RPMI8226 (cell line): ENCODE measurements at places on chromosomes 4 and X.

- no peak for DNase-seq
Measured at GRCh38 chr4:13840502-13841190, 213.1 kb upstream of the BOD1L1 start.

DNA sequence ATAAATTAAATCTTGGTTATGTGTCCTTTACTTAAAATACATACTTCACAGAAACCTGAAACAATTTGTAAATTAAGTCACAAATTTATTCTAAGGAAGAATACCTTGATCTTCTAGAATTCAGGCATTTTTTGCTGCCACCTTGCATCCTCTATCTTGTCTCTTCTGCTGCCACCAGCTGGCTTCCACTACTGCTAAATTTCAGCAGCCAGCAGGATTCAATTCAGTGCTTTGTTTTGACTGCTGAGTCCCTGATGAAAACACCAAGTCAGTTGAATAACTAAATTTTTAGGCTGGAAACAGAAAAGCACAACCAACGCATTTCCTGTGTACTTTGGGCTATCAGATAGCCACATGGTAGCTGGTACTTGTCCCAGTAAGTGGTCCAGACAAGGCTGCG, 2.4 kb upstream of the MBTPS2 start:
- DNase-seq: no peak

- DNase-seq: no peak
Measured at GRCh38 chrX:18031726-18032375, 170.8 kb upstream of the RAI2 start.

- no peak for DNase-seq
Measured at GRCh38 chrX:45735571-45735970, 534.9 kb upstream of the DIPK2B start.

GRCh38 chr4:40349561-40350198, 14.5 kb downstream of the CHRNA9 start:
- DNase-seq: no peak

DNA sequence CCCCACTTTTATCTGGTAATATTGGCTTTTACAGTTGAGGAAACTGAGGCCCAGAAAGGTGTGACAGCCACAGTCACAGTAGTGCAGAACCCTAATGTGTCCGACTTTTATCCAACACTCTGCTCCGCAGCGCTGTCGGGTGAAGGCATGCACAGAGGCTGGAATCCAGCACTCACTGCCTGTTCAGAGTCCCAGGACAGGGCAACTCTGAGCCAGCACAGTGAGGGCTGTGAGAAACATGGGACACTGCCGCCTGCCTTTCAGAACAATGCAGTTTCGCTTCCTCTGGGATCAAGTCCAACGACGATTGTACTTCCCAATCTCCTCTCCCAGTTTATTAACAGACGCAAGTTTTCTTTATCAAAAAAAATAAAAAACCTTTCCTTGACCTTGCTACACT, 41.9 kb upstream of the PDGFRA start:
- DNase-seq: no peak

- no peak for DNase-seq
Measured at GRCh38 chr4:102778720-102779119, 18.0 kb upstream of the MANBA start.

GRCh38 chr4:78019414-78019813, 37.7 kb upstream of the FRAS1 start:
- DNase-seq: no peak

DNA sequence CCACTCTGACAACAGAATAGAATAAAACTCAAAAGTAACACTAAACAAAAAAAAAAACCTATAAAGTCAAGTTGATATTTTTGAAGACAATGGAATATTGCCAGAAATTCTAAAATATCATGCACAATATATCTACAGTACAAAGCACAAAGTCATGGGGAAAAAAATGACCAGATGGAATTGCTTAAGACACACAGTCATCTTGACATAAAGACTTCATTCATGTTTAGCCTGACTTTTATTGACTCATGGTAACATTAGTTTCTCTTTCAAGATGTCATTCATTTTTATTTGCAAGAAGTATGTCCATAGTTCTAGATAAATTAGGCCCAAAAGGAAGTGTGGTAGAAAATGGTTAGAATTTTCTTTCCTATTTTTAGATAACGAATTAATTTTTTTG, 259.1 kb downstream of the CAMK2D start:
- no peak for DNase-seq

DNA sequence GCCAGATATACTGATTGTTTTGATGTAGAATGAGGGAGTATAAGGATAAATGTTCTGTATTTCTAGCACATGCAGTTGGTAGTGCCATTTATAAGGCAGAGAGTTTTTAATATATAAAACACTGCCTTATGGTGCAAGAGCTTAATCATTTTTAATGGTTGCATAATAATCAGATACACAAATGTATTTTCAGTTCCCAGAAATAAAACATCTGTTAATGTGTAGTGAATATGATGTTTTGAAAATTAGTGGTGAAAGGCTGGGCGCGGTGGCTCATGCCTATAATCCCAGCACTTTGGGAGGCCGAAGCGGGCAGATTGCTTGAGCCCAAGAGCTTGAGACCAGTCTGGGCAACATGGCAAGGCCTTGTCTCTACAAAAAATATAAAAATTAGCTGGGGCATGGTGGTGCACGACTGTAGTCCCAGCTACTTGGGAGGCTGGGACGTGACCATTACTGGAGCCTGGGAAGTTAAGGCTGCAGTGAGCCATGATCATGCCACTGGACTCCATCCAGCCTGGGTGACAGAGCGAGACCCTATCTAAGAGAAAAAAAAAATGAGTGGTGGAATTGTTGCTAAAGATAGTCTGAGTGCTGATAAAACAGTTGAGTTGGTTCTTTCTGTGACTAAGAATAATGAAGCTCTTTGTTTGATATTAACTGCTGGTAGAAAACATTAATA, 29.3 kb downstream of the CLCN3 start:
- no peak for DNase-seq

- DNase-seq: peak; percentile 33
Measured at GRCh38 chr4:116636917-116637316, 448.5 kb downstream of the TRAM1L1 start.

GRCh38 chr4:185810746-185811508, 1.1 kb downstream of the SORBS2 start:
- no peak for DNase-seq

GRCh38 chrX:40420899-40421729, 159.7 kb upstream of the ATP6AP2 start:
- DNase-seq: no peak

DNA sequence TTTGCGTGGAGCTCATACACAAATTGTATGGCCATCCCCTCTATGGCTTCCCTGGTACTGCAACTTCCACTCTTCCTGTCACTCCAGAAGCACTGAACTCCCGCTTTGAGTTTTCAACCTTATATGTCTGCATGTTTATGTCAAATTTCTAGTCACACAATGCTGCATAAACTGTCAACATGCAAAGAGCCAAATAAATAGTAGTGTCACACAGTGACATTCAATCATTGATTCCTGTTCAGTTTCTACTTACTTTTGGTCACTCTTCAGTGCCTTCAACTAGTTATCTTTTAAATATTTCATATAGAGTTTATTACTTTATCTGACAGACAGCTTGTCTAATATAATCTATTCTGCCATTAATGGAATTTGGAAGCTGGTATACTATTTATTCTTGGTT, 149.3 kb downstream of the SPANXN1 start:
- DNase-seq: no peak

DNA sequence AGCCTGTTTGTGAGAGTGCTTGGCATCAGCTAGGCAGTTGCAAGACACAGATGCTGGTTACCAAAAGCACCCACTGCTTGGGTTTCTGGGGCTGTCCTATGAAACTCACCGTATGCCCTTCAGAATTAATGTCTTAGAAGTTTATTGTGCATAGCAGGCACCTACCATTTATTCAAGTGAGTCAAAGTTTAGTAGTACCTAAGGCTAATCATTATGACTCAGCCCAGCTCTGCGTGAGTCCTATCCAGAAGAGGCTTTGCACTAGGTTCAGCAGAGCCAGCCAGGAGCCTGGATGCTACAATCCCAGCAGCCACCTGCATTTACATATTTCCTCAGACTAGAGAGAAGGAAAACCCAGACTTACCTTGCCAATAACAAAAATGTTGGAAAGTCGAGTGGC, 4.2 kb downstream of the RPS4X start:
- DNase-seq: no peak

DNA sequence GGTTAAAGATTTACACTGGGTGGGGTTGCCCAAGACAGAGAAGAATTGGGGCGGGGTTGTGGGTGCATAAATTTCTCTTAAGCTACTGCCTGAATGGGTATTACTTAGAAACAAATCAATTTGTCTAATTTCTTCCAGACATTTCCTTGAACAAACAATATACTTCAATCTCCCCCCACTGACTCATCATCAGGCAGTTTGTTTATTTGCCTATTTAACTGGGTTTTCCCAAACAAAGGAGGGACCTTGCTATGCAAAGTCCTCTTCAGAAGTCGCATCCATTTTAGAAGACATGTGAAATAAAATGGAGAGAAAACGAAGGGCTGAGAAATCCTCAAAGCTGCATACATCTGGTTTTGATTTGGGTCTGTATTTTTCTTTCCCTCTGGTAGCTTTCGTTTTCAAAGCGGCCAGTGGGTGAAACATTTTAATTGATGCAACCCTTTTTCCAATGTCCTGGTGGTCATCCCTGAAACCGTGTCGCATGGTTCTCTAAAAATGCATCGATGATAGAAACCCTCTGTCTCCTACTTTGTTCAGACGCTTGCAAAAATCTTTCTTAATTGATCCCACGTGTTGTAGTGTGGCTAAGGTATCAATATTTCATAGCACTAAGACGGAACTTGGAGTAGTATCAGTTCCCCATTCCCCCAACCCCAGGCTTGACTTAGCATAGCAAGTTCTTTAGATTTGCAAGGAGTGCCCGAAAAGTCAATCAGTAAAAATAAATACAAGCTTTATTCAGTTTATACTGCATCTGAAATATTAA, 115.1 kb upstream of the MXRA5 start:
- peak; percentile 60 for DNase-seq

- DNase-seq: no peak
Measured at GRCh38 chr4:172601195-172601594, 567.4 kb upstream of the GALNT7 start.

DNA sequence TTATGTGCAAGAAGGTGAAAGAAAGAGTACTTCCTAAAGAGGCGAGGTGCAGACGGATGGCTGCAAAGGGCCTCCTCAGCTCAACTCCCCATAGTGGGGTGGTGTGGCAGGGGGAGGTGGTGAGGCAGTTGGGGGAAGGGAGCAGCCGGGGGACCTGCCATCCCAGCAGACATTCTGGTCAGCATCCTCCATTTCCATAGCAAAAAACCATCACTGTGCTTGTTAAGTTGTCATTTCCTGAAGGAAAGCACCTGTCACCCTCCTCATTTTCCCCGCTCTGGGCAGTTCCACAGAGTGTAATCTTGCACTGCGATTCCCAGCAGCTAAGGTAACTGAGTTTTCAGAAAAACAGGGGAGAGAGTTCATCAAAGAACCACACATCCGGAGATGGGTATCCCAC, 51.5 kb downstream of the TSPAN5 start:
- DNase-seq: no peak

- no peak for DNase-seq
Measured at GRCh38 chrX:54811301-54811885, 3.8 kb downstream of the MAGED2 start.

DNA sequence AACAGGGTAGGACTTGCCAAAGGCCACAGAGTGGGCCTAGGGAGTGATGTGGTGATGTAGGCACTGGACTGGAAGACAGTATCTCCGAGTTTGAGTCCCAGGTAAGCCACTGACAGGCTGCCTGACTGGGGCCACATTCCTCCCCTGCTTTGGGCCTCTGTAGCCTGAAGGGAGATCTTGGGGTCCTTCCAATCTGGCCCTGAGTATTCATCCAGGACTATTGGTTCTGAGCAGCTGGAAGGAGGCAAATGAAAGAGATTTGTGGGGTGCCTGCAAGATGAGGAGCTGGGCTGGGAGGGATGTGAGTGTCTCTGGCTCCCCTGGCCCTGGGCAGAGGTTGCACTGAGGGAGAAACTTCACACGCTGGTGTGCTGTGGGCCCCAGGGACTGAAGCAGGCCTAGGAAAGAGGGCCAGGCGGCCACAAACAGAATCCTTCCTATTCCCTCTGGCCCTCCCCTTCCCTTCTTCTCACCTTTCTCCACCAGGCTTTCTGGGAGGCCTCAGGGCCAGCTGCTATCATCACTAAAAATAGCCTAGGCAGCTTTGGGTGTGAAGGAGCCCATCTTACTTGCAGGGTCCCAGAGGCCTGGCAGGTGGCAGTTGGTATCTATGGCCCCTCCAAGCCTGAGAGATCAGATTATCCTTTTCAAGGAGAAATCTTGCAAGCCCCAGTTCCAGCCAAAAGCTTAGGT, 70.1 kb downstream of the PJA1 start:
- DNase-seq: no peak

DNA sequence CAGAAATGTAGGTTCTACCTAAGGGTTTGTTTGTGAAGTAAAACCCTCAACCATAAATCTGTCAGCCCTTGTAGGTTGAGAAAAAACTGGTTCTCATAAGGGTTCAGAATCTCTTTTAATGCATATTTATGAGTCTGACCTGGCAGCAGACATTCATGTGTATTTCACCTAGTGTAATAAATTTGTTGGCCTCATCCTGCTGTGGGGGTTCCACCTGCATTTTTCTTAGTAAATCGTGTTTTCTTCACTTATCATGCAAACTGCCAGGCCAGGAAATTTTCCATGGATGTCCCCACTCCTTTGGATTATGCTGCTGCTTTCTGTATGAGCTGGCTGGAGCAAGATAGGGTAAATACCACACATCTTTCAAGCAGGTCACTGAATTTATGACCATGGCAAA, 42.4 kb downstream of the KLHL13 start:
- DNase-seq: no peak

DNA sequence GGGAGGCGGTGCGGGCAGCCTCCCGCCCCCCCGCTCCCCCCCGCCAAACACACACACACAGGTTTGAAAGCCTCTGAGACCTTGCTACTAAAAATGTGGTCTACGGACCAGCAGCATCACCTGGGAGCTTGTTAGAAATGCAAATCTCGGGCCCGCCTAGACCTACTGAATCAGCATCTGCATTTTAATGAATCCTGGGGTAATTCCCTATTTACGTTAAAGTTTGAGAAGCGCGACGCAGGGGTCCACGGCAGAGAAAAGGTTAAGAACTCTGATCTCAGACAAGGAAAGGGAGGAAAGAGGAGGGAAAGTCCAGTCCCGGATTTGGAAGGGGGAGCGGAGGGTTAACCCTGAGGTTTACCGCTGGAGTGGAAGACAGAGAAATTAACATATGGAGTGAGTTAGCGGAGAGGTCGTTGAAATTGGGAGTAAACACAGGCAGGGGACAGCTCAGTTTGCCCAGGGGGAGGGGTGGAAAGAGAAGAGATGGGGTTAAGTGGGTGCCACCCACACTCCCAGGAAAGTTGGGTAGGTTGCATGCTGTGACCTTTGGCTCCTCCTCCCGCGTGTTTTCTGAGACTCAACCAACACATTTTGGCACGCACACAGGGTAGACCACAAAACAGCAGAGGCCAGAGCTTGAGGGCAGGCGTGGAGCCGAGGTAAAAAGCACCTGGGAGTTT, 483.6 kb downstream of the BCOR start:
- peak; percentile 53 for DNase-seq
